ENCODE measurements at places on chromosomes 6 and 20. TPM values are rescaled to one million over a fixed set of nuclear protein-coding genes. Genes with fewer than 3 reads are reported as not detected.

DDO gene
- total RNA-seq = not detected

PGC gene
- not detected for total RNA-seq

IL17F gene
- total RNA-seq = not detected

PRRT1 gene
- total RNA-seq = 0.67 TPM

MMP24OS gene
- 20.7 TPM for total RNA-seq

OTOR gene
- total RNA-seq = not detected

NKX2-4 gene
- total RNA-seq = not detected

AKAP12 gene
- total RNA-seq = 33.0 TPM

CYP21A2 gene
- total RNA-seq = not detected

DEFB127 gene
- total RNA-seq = not detected

GCNT2 gene
- total RNA-seq = 182 TPM

CNBD2 gene
- 1.9 TPM for total RNA-seq

LBP gene
- total RNA-seq = not detected

MCCD1 gene
- total RNA-seq = not detected

MOCS1 gene
- 13.7 TPM for total RNA-seq

BMP7 gene
- 0.36 TPM for total RNA-seq

SLC2A4RG gene
- total RNA-seq = 9.4 TPM

GUCA1A gene
- 0.36 TPM for total RNA-seq

GMEB2 gene
- 6.9 TPM for total RNA-seq

HSPA1L gene
- 0.67 TPM for total RNA-seq

MUCL3 gene
- total RNA-seq = not detected

ME1 gene
- 7.2 TPM for total RNA-seq

MYB gene
- 0.33 TPM for total RNA-seq

KHDC1L gene
- total RNA-seq = not detected

CAGE1 gene
- total RNA-seq = 0.15 TPM

ALDH5A1 gene
- total RNA-seq = 2.3 TPM

HLA-C gene
- total RNA-seq = 1,046 TPM
